Cerebellar cortex (tissue), 1 donor: ENCODE measurements at places on chromosomes 5 and 9.
A peak's percentile ranks its signal among the peaks of the same experiment; 100 is the strongest.

- no peak for DNase-seq
Observed at GRCh38 chr9:20692554-20692953, 8.5 kb downstream of the FOCAD start.

- no peak for DNase-seq
Observed at GRCh38 chr9:130336885-130337284, 71.3 kb downstream of the HMCN2 start.

DNA sequence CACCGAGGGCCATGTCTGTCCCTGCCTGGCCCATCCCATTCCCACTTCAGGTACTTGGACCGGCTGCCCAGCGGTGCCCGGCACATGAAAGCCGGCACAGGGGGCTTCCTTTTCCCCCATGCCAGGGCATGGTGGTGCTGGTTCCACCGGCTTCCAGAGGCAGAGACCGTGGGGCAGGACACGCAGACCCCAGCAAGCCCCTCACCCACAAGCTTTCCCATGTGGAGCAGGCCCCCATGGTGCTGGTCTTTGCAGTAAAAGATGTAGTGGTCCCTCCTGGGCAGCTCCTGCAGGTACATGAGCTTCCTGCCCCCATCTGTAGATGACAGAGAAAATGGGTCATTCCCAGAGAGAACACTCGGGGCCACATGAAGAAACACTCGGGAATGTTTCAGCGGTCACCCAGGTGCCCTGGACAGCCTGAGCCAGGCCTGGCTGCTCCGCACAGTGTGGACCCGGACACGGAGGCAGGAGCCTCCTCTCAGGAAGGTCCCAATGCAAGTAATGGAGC is 2.0 kb downstream of the OBP2B start:
- DNase-seq: no peak

DNA sequence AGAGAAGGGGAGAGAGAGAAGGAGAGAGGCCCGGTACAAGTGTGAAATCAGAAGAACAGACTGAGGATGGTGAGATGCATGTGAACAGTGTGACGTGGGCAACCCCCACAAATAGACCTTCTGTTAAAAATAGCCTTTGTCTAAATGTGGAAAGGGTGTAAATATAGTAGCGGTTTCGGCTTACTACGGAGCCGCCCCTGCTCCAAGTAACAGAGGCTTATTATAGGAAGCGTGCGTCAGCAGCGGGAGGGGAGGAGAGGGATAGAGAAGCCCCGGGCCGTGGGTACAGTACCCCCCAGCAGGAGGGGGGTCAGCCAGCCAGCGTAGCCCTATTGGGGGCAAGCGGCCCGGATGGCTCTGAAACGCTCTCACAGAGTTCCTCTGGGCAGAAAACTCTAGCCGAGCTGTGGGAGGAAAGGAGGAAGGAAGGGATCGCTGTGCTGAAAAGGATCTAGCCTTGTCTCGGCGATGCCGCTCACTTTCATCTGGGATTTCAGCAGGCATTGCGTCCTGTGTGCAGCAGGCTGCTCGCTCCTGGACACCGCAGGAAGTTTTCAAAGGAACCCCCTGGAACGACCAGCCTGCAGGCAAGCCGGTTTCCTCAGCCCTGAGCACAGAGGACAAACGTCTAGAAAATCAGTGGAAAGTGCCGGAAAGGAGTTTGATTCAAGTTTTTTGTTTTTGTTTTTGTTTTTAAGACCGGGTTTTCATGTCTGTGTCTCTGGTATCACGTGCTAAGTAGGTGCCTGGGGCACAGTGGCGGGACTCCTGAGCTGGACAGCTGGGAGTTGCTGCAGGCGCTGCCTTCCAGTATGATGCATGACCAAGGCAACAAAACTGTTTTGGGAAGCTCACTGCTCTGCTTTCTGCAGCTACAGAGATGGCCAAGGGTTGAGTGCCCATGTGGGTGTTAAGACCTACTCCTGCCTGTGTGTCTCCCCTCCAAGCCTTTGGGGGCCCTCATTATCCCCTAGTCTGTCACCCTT is 146.6 kb downstream of the SEC61B start:
- peak; percentile 66 for DNase-seq

DNA sequence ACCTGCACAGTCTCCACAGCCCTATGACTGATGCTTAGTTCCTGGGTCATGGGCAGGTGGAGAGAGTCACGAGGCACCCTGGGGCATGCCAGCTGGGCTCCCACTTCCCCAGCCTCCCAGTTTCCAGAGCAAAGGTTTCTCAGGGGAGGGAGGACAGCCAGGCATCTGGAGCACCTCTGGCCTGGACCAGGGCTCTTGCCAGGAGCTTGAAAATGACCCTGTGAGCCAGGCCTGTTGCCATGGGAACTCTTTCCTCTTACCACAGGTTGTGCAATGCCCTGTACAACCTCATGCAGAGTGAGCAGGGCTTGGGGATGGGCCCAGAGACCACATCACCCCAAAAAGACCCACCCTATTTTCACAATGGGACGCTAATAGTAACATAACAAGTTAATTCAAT is 113.1 kb downstream of the PSD2 start:
- no peak for DNase-seq

DNA sequence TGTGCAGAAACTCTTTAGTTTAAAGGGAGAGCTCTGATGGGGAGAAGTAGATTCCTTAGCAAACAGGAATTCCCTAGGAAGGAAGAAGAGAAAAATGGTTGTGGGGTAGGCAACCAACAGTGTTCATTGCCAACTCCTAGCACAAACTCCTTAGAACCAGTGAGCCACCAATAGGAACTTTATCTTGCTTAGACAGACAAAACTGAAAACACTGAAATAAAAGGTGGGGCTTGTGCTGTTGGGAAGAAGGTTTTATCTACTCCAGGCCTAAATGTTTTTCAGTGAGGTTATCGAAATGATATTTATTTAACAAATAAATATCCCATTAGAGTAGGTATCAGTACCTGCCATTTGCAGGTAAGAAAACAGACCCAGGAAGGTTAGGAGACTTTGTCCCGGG is 7.7 kb upstream of the GLRX start:
- DNase-seq: no peak

DNA sequence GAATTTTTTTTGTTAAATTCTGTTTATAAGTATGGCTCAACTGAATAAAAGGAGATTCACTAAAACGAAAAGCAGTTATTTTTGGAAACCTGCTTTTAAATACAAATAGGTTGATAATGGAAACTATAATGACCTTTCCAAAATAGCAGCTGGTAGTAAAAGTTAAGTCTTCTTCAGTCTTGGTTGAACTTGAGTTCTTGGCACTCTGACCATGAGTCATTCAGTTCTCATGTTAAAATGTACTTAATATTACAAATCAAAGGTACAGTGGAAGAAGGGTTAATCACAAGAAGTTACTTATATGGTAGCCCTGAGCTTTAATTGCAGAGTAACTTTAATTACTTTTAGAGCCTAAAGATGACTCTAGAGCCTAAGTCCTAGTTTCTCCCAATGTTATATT is 62.1 kb downstream of the KLF9 start:
- no peak for DNase-seq

- no peak for DNase-seq
Observed at GRCh38 chr5:72390836-72391235, 70.7 kb downstream of the PTCD2 start.

- DNase-seq: peak; percentile 79
Observed at GRCh38 chr5:143501310-143502044, 98.0 kb upstream of the NR3C1 start.

DNA sequence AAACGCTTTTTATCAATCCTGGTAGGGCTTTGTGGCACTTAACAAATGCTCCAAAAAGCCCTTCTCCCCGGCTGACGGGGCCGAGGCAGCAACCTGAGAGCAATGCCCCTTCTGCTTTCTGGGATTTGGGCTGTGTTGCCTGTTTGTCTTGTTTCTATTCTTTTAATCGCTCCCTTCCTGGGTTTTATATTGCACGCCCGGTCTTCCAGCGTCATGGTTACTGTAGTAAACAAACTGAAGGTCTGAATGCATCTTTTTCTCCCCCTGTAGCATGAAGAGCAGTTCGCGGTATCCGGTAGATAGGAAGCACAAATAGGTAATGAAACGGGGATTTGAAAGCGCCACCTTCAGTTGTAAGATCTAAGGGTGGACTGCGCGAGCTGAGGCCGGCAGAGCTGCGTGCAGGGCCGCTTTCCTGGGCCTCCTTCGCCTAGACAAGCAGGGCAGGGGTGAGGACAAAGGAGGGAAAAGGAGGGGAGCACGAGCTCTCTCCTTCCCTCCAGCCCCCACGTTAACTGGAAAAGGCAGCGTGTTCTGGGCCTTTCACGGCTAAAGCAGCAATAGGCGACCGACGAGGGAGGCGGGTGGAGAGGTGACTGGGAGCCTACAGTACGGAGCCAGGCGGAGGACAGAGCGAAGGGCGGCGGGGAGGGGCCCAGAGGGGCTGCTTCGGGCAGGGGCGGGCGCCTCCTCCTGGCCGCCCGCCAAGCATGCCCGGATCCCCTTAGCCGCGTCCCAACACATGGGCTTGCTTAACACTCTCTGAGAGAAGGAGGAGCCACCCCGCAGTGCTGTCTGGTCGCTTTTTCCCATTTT is 49.3 kb upstream of the ZNF366 start:
- DNase-seq: peak; percentile 72

DNA sequence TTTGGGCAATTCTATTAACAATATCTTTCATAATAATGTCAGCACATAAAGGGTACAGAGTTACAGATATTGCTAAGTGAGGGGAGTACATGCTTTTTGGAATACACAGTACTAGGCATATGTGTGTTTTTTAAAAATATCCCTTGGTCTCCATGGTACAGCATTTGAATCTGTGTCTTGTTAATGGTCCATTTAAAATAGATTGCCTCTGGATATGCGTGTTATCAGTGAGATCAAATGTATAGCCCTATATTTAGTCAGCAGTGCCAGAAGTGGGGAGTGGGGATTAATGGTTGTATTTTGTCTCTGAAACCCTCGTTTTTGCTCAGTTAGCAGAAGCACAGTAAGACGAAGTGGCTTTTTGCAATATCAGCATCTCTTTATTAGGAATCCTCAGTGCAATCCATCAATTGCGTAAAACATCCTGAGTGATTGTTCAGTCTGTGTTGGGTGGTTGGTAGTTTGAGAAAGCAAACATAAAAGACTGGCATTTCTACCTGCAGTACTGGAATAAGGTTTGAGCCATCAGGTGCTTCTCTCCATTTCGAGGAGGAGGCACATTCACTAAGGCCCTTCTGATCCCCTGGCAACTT is 19.0 kb downstream of the SKP2 start:
- DNase-seq: no peak
